Adrenal gland (tissue), 19 donors: ENCODE measurements at places on chromosomes 6 and 20. TPM values are rescaled to one million over a fixed set of nuclear protein-coding genes. Genes with fewer than 3 reads are reported as not detected.
A peak's percentile ranks its signal among the peaks of the same experiment; 100 is the strongest.

DNA sequence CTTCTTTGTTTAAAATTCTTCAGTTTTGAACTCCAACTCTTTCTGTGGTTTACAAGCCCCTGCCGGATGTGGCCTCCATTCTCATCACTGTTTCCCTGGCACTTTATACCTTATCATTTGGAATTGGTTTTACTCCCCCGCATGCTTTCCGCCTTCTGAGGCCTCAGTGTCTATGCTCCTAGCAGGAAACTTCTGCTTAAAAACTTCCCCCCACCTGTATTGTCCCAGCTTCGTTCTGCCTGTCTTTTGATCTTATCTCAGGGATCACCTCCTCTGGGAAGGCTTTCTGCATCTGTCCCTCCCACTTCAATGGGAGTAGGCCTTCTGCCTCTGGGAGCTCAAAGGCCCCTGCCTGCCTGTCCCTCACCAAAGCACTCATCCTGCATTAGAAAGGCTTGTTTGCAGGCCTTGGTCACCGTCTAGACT, 3.4 kb upstream of the ANGPT4 start:
- no peaks in the 10 kb centered on the region for H3K36me3 ChIP-seq
- H3K27ac ChIP-seq, result no peak overlapping the region
- H3K4me1 ChIP-seq, result no peaks in the 10 kb centered on the region
- H3K4me3 ChIP-seq, result no peak overlapping the region
- no peaks in the 10 kb centered on the region for H3K27me3 ChIP-seq
- no peak for DNase-seq

DNA sequence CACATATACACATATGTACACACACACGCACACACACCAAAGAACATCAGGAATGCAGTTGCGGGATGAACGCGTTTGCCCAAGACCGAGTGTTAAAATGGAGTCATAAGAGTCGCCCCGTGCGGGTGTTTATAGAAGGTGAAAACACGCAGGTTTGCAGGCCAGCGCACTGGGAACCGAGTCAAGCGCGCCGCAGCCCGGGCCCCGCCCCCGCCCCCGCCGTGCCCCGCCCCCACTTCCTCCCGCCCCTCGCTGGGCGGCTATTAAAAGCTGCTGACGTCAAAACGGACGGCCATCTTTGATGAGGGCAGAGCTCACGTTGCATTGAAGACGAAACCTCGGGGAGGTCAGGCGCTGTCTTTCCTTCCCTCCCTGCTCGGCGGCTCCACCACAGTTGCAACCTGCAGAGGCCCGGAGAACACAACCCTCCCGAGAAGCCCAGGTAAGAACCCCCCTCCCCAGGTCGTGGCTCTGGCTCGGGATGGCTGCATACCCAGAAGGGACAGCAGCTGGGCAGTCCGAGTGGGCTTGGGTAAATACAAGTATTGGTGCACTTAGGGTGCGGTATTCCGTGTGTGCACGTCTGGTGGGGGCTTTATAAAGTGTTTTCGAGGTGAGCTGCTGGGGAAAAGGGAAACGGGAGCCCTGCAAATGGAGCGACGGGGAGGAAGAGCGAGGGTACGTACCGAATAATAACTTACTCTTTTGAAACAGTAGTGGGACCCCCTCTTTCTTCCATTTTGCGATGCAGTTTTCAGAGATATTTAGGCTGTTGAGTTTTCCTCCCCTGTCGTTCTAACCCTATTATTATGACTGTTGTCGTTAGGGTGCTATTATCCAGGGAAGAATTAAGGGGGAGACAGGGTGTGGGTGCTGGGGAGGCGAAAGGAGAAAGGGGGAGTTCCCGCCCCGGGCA, at the start of gene SNAP25:
Gene SNAP25 (plus strand): TSS at position 295 of the 916 bp plus-strand sequence. CDS start 56,662 bp downstream, outside the sequence.
- H3K27me3 ChIP-seq, result peaks cover 23% of the 10 kb centered on the region
- H3K4me1 ChIP-seq, result no peaks in the 10 kb centered on the region
- H3K27ac ChIP-seq, result peak within 1 kb of the TSS; percentile 42
- no peak within 1 kb of the TSS for H3K4me3 ChIP-seq

DNA sequence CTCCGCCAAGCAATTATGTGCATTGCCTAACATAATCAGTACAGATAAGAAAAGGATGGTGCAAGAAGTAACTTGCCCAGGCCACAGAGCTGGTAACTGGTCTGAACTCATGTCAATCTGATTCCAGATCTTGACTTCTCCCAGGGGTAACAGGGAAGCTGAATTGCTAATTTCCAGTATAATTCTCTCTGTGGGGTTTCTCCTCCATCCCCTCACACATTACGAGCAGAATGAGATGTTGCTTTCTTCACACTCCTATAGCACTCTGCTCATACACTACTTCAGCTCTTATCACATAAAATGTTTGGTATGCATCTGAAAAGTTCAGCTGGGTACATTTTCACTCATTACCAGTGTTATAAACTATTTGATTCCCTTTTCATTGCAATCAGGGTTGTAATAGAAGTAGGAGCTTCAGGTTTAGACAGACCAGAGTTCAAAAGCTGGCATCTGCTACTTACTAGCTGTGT, 24.0 kb upstream of the LRRC1 start:
- no peaks in the 10 kb centered on the region for H3K4me1 ChIP-seq
- no peak for DNase-seq
- no peaks in the 10 kb centered on the region for H3K27me3 ChIP-seq

- peaks cover 28% of the 10 kb centered on the region for H3K36me3 ChIP-seq
- DNase-seq, result peak; percentile 91
- H3K27me3 ChIP-seq, result no peaks in the 10 kb centered on the region
- H3K4me1 ChIP-seq, result peaks cover 73% of the 10 kb centered on the region
Measured at GRCh38 chr6:31736021-31736767, at the start of gene CLIC1. TSS of gene CLIC1 (minus strand) at chr6:31736530. CDS start at chr6:31736300, 230 bp downstream.

DNA sequence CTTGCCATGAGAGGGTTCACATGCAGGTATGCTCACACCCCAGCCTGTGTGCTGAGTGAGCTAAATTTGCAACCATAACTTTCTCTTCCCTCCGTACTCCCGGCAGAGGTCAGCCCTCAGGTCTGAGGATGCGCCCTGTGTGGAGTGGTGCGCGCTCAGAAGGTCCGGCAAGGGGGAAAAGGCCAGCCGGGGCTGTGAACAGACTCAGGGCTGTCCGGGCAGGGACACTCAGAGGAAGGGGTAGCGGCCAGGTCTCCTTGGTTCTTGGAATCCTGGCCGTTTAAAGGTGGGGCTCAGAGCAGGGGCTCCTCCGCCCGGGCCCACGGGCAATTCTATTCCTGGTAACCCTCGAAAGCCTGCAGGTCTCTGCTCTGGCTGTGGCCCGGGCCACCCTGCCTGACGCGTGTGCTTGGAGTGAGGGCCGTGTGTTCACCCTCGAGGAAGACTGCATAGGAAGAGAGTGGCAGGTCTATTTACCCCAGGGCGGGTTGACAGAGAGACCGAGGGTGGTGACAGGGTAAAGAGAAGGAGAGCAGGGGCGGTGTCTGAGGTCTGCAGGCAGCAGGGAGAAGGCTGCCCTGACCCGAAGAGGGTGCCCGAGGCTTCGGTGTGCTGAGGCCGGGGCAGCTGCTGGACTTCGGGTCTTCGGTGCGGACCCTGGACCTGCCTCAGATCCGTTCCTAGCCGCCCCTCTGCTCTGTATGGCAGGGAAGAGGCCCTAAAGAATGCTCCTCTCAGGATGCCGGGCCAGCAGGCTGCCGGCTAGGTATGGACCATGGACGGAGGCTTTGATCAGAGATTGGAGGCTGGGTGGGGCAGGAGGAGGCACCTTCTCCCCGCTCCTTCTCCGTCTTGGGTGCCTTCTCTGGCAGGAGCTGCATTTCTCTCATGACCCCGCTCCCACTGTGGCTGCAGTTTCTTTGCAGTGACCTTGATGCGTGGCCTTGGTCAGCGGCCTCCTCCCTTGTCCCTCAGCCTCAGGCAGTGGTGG, 131.1 kb upstream of the ARMC2 start:
- DNase-seq, result no peak
- H3K27me3 ChIP-seq, result peaks cover 11% of the 10 kb centered on the region
- no peak overlapping the region for H3K27ac ChIP-seq
- H3K4me3 ChIP-seq, result no peak overlapping the region

- no peak overlapping the region for H3K4me3 ChIP-seq
- DNase-seq, result no peak
- no peaks in the 10 kb centered on the region for H3K4me1 ChIP-seq
- no peaks in the 10 kb centered on the region for H3K36me3 ChIP-seq
- no peaks in the 10 kb centered on the region for H3K27me3 ChIP-seq
Measured at GRCh38 chr6:170000071-170000843, 248.8 kb downstream of the ERMARD start.

- peak; percentile 56 for DNase-seq
- H3K36me3 ChIP-seq, result no peaks in the 10 kb centered on the region
- H3K4me3 ChIP-seq, result peak overlapping the region; percentile 47
- H3K27ac ChIP-seq, result no peak overlapping the region
Measured at GRCh38 chr20:51563486-51564332, 21.2 kb upstream of the NFATC2 start.

- no peak for DNase-seq
- H3K36me3 ChIP-seq, result no peaks in the 10 kb centered on the region
- H3K4me3 ChIP-seq, result no peak overlapping the region
Measured at GRCh38 chr20:16515046-16515445, 58.2 kb downstream of the KIF16B start.

- no peaks in the 10 kb centered on the region for H3K36me3 ChIP-seq
- no peak for DNase-seq
- H3K27ac ChIP-seq, result no peak overlapping the region
- H3K4me1 ChIP-seq, result no peaks in the 10 kb centered on the region
- no peaks in the 10 kb centered on the region for H3K27me3 ChIP-seq
Measured at GRCh38 chr6:119602215-119603178, 252.9 kb upstream of the MAN1A1 start.

DNA sequence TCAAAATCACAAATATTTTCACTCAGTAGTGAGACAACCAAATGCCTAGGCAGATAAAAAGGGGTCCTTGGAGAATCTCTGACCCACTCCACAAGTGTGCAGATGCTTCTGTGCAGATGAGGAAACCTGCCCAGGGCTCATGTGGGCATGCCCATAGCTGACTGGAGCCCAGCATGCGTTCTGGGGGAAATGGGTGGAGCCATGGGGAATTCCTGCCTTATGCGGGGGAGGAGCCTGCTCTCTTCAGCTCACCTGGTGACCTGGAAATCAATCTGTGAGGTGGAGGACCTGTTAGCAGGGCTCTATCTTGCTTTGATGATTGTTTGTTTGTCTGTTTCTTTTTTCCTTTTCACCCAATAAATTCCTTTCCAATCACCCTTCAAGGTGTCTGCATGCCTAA, 23.4 kb upstream of the PLN start:
- H3K27me3 ChIP-seq, result no peaks in the 10 kb centered on the region
- H3K4me3 ChIP-seq, result no peak overlapping the region
- H3K4me1 ChIP-seq, result peaks cover 16% of the 10 kb centered on the region
- H3K36me3 ChIP-seq, result no peaks in the 10 kb centered on the region
- H3K27ac ChIP-seq, result no peak overlapping the region

GRCh38 chr6:32432050-32432450, 7.6 kb upstream of the HLA-DRA start:
- no peaks in the 10 kb centered on the region for H3K4me1 ChIP-seq
- peaks cover 3% of the 10 kb centered on the region for H3K27me3 ChIP-seq
- H3K27ac ChIP-seq, result no peak overlapping the region
- no peak overlapping the region for H3K4me3 ChIP-seq
- no peaks in the 10 kb centered on the region for H3K36me3 ChIP-seq

- H3K36me3 ChIP-seq, result no peaks in the 10 kb centered on the region
- H3K27me3 ChIP-seq, result no peaks in the 10 kb centered on the region
- H3K4me1 ChIP-seq, result no peaks in the 10 kb centered on the region
- DNase-seq, result no peak
- H3K27ac ChIP-seq, result no peak overlapping the region
Measured at GRCh38 chr6:5325173-5325572, 63.9 kb downstream of the FARS2 start.

DNA sequence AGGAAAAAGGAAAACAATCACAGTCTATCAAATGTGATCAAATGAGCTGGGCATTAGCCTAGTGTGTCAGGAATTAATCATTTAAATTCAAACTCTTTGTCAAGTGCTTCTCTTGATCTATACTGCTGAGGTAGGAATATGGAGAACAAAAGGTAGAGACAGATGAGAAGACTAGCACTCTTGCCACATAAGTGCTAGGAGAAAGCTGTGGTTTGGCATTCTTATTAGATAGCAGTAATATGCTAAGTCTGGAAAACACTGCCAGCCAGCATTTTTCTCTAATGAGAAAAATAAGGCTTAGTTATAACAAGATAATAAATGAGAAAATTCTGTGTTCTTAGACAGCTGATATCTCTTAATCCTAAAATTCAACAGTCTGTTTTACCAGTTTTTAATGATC, 38.9 kb downstream of the ORC3 start:
- no peak for DNase-seq
- no peaks in the 10 kb centered on the region for H3K4me1 ChIP-seq
- H3K27ac ChIP-seq, result no peak overlapping the region

DNA sequence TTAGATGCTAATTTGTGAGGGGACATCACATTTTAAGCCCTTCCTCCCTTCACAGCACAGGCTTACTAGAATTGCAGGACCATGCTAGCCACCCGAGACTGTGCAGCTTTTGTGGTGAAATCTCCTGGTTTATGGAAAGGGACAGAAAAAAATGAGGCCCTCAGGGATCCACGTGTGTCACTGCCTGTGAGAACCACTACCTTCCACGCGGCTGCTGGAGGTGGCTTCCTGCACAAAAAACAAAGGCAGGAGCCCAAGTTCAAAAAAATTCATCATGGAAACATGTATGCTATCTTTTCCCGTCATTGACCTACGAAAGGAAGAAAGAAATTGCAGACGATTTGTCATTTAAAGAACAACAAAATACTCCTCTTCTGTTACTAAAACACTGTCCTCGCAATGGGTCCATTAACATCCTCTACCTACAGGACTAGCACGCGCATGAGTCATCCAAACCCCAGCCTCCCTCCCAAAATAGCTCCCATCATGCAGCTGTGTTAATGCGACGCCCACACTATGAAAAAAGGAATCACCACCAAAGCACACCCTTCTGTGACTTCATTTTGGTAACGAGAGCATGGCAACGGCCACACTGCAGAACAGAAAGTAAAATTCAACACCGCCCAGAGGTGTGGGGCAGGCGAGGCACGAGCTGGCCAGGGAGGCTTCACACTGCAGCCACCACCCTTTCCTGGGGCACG, 45.7 kb downstream of the RAMACL start:
- no peaks in the 10 kb centered on the region for H3K27me3 ChIP-seq
- no peak overlapping the region for H3K4me3 ChIP-seq
- no peaks in the 10 kb centered on the region for H3K4me1 ChIP-seq
- DNase-seq, result no peak

GRCh38 chr6:30542915-30543314, 13.4 kb downstream of the GNL1 start:
- peak; percentile 35 for DNase-seq
- H3K4me1 ChIP-seq, result peaks cover 7% of the 10 kb centered on the region
- H3K27ac ChIP-seq, result peak overlapping the region; percentile 17
- H3K4me3 ChIP-seq, result no peak overlapping the region
- no peaks in the 10 kb centered on the region for H3K36me3 ChIP-seq

- no peaks in the 10 kb centered on the region for H3K36me3 ChIP-seq
- DNase-seq, result no peak
- peaks cover 54% of the 10 kb centered on the region for H3K4me1 ChIP-seq
- H3K27me3 ChIP-seq, result no peaks in the 10 kb centered on the region
- no peak overlapping the region for H3K4me3 ChIP-seq
Measured at GRCh38 chr6:129672341-129672682, 37.7 kb downstream of the ARHGAP18 start.

DDRGK1 gene
- polyA plus RNA-seq, result 113 TPM

BANF2 gene
- polyA plus RNA-seq, result not detected

MATN4 gene
- not detected for polyA plus RNA-seq

HRH3 gene
- polyA plus RNA-seq, result 0.80 TPM

DNAH8 gene
- polyA plus RNA-seq, result not detected

AURKA gene
- 5.8 TPM for polyA plus RNA-seq

PROKR2 gene
- polyA plus RNA-seq, result not detected

POM121L2 gene
- not detected for polyA plus RNA-seq

RGS17 gene
- 0.29 TPM for polyA plus RNA-seq

CGA gene
- polyA plus RNA-seq, result not detected

NELFCD gene
- polyA plus RNA-seq, result 85.7 TPM
